ENCODE measurements at places on chromosomes 3 and 15.

- DNase-seq = no peak
Observed at GRCh38 chr3:37986479-37987314, 3.9 kb upstream of the VILL start.

GRCh38 chr3:183895296-183895695, 10.6 kb upstream of the PARL start:
- no peak for DNase-seq

DNA sequence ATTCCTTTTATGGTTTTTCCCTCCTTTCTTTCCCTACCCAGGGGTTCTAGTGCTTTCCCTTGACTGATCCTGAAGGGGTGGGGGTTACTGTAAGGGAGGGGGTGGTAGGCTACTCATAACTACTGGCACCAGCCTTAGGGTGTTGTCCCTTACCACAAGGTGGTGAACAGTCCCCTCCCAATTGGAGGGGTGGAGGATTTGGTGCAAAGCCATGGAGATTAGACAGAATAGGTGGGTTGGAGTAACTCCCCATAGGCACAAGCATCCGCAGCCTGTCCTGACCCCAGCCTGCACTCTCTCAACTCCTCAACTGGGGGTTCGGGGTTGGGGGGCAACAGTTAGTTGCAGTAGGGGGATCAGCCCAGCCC, 2.6 kb upstream of the HYAL2 start:
- DNase-seq = no peak

DNA sequence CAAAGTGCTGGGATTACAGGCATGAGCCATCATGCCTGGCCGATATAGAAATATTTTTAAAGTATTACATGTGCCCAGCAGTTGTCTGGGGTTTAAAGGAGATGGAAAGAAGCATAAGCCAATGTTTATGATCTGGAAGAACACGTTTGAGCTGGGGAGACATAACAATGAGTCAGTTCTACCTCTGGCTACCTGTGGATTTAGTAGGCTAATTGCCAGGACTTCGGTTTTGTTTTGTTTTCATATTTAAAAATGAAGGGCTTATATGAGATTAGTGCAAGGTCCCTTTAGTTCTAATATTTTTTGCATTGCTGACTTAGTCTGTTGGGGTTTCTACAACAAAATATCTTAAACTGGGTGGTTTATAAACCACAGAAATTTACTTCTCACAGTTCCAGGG, 22.9 kb upstream of the TNFSF10 start:
- no peak for DNase-seq

GRCh38 chr15:98009971-98010370, 49.5 kb downstream of the ARRDC4 start:
- DNase-seq = no peak

DNA sequence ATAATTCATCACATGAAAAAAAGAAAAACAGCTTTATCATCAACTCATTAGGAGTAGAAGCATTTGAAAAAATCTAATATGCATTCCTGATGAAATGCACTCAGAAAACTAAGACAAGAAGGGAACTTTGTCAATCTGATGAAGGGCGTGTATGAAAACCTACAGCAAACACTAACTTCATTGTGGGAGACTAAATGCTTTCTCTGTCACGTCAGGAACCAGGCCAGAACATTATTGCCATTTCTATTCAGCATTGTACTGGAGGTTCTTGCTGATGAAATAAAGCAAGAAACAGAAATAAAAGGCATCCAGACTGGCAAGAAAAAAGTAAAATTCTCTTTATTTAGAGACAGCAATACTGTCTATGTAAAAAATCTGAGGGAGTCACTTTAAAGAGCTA, 235.2 kb downstream of the GABRB3 start:
- no peak for DNase-seq

DNA sequence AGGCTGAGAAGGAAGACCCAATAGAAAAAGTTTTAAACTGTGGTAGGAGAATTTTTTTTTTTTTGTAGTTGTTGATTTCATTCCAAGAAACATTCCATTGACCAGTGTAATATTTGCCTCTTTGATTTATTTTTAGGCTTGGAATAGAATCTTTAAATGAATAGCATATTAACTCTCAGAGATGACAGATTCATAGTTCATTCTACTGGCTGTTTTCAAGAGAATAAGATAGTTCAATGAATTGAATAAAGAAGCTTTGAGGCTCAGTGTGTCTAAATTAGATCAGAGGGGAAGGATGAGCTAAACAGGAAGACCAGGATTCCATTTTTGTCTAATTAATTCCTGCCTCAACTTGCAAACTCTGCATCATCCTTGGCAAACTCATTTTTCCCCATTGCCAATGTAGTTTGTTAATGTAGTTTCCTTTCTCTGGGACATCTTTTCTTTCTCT, 98.4 kb downstream of the NAALADL2 start:
- no peak for DNase-seq
